ENCODE measurements at places on chromosomes 2 and 18. TPM values are rescaled to one million over a fixed set of nuclear protein-coding genes. Genes with fewer than 3 reads are reported as not detected.

GRCh38 chr2:166341426-166341825 lies 34.3 kb downstream of the SCN9A start:
- no peak for DNase-seq

GRCh38 chr2:100894105-100894795 lies 74.3 kb downstream of the NPAS2 start:
- DNase-seq: no peak

GRCh38 chr2:95275151-95275515 lies 884 bp downstream of the PROM2 start:
- no peak for DNase-seq

The MRPL33 gene
- 248 TPM for total RNA-seq

The UNC80 gene
- total RNA-seq: 0.79 TPM

The GRHL1 gene
- 0.11 TPM for total RNA-seq
